ENCODE measurements at places on chromosomes 12 and 14.

DNA sequence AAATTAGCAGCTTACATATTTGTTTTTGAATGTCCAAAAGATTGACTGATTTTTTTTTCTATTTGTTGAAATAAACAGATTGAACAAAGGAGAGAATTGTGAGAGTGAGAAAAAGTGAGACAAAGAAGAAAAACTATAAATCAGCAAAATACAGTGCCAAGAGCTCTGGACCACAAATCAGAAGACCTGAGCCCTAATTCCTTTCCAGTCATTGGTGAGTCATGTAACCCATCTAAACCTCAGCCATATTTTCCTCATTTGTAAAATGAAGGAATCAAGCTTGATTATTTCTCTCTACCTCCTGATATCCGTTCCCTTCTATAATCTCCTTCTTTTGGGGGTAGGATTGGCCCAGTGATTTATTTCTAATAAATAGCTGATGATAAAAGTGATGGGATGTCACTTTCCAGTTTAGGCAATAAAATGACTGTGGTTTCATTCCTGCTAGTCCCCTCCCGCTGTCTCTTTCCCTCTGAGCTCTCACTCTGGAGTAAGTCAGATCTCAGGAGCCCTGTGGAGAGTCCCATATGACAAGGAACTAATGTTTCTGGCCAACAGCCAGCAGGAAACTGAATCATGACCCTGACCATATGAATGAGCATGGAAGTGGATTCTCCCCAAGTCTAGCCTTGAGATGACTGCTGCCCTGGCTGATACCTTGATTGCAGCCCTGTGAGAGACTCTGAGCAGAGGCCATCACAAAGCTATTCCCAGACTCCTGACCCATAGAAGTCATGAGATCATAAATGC, 218.9 kb downstream of the ACSS3 start:
- DNase-seq, result no peak

GRCh38 chr14:22845103-22845394, 8.7 kb downstream of the MMP14 start:
- no peak for DNase-seq

- DNase-seq, result no peak
These were observed 45.3 kb upstream of the OXA1L start for GRCh38 chr14:22721213-22721612.

- peak; percentile 77 for DNase-seq
These were observed 14.5 kb upstream of the CCT2 start for GRCh38 chr12:69570545-69571399.

GRCh38 chr12:113439606-113440030, 17.4 kb downstream of the SDSL start:
- DNase-seq, result no peak

- DNase-seq, result no peak
These were observed 11.5 kb downstream of the ACSS3 start for GRCh38 chr12:81089412-81089811.

All from CD4-positive, alpha-beta T cell treated with Interleukin-2 at 100 ng/mL for 4 hours (primary cell).